ENCODE measurements at places on chromosomes 13 and 19.

GRCh38 chr19:15453906-15454860 is 4.4 kb upstream of the WIZ start:
- no peak for DNase-seq

GRCh38 chr13:36548129-36548528 is 115.8 kb downstream of the CCNA1 start:
- no peak for DNase-seq

- peak; percentile 76 for DNase-seq
Measured at GRCh38 chr19:54209811-54210494, 9.3 kb downstream of the RPS9 start.

DNA sequence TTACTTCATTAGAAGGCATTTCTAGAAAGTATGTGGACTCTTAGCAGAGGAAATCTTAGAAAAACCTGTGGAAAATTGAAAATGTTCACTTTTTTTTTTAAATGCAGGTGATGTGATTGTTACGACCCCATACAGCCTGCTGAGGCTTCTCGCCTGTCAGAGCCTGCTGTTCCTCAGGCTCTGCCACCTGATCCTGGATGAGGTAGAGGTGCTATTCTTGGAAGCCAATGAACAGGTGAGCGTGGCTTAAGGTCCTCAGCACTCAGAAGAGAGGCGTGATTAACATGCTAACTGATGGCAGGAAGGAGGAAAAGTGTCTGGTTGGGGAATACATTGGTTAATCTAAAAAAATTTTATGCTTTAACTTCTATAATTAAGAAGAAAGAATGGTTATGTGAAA is 71.4 kb downstream of the SLC7A9 start:
- DNase-seq, result no peak

GRCh38 chr19:1389033-1389940 is 5.6 kb downstream of the NDUFS7 start:
- no peak for DNase-seq

GRCh38 chr13:33236021-33236420 is 49.5 kb downstream of the STARD13 start:
- DNase-seq, result no peak

DNA sequence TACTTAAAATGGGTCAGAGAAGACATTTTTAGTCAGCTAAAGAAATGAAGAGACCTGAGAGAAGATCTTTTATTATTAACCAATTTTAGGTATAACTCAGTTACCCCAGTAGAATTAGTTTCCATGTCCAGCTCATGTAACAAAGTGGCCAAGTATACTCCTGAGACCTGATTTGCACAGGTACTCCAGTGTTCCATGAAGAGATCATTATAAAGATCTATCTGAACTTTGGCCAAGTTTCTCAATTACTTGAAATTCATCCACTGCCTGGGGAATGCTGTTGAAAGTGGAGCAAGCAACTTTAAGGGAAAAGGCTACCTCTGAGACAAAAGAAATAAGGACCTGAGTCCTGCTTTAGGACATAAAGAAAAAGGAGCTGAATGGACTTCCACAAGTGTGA is 47.0 kb downstream of the EDNRB start:
- DNase-seq, result no peak

GRCh38 chr13:114099191-114099590 is 33.2 kb downstream of the RASA3 start:
- DNase-seq, result peak; percentile 54

GRCh38 chr19:1649706-1650649 is 2.4 kb downstream of the TCF3 start:
- no peak for DNase-seq

- no peak for DNase-seq
Measured at GRCh38 chr13:72648513-72649065, 78.8 kb downstream of the MZT1 start.

DNA sequence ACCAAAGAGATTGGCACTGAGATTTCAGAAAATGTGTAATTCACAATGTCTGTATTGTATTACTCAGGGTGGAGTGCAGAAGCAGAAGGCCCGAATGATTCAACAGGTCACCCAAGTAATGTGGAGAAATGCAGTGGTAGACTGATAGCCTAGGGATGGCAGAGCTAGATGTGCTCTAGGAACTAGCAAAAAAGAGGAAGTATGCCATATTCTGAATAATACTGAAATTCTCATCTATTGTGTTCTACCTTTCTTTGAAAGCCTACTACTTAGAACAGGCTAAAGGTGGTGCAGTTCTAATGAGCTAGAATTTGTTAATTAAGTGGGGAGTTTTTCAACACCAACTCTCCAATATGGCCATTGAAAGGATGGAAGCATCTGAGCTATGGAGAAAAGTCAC is 1449.8 kb upstream of the MIR17HG start:
- no peak for DNase-seq

DNA sequence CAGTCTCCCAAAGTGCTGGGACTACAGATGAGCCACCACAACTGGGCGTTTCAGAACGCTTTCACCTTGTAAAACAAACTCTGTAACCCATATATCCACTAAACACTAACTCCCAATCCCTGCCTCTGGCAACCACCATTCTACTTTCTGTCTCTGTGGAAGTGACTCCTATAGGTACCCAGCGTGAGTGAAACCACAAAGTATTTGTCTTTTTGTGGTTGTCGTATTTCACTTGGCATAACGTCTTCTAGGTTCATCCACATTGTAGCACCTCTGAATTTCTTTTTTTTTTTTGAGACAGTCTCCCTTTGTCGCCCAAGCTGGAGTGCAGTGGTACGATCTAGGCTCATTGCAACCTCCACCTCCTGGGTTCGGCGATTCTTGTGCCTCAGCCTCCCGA is 44.8 kb downstream of the BRD4 start:
- no peak for DNase-seq

GRCh38 chr13:24619282-24619681 is 60.9 kb upstream of the ATP12A start:
- DNase-seq, result no peak

DNA sequence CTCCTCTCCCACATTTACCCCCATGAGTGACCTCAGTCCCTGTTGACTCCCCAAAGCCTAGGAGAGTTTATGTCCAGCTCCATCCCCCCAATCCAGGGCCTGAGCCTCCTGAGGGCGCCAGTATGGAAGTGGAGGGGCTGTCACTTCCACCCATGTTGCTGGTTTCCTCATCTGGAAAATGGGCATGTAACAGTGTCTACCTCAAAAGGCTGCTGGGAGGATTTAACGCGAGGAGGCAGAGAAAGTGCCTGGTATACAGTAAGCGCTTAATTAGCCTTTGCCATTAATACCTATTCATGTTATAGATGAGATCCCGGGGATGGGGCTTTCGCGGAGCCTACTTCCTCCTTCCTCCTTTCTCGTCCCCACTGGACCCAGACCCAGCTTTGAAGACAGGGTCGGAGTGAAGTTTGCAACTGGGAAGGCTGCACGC is 476 bp downstream of the TYK2 start:
- no peak for DNase-seq

DNA sequence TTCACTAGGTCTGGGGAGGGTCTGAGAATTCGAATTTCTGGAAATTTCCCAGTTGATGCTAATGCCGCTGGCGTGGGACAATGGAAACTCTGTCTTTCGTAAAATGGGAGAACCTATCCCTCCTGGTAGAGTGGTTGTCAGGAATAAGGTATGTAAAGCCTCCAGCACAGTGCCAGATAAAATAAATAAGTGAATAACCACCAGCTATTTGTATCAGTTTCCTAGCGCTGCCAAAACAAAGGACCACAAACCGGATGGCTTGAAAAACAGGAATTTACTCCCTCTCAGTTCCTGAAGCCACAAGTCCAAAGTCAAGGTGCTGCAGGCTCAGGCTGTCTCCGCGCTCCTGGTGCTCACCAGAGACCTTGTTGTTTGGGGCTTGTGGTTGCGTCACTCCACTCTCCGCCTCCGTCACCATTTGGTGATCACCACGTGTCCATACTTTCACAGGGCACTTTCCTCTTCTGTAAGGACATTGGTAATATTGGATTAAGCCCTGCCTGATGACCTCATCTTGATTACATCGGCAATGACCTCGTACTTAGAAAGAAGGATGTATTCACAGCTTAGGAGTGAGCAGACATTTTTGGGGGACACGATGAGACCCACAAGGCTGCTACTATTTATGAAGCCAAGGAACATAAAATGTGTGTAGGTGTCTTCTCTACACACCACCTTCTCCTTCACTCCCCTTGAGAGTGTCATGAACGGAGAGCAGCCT is 428.5 kb downstream of the IRS2 start:
- DNase-seq, result no peak

DNA sequence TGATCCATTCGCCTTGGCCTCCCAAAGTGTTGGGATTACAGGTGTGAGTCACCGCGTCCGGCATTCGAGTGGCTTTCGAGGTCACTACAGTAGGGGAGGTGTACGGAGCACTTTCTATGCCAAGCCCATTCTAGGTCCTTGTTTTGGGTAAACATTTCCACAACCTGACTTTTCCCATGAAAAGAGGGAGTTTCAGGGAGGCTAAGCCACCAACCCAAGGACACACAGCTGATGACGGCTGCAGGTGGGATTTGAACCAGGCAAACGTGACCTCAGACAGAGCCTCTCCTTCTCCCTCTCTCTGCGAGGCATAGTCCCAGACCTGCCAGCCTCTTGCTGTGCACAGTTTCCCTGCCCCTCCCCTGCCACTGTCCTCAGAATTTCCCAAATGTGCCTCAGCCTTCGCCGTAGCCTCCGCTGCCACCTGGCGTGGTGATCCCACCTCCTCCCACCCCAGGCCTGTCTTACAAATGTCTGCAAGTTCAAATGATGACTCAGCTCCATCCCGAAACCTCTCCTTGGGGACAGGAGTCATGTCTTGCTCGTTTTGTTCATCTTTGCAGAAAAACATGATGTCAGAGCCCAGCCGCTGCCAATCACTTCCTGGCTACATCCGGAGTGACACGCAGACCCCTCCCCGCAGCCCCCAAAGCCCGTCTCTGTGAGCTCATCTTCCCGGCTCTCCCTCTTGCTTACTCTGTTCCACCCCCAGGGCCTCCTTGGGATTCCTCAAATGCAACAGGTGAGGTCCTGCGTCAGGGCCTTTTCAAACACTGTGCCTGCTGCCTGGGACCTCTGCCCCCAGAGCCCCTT is 6.6 kb upstream of the GADD45B start:
- DNase-seq, result no peak

DNA sequence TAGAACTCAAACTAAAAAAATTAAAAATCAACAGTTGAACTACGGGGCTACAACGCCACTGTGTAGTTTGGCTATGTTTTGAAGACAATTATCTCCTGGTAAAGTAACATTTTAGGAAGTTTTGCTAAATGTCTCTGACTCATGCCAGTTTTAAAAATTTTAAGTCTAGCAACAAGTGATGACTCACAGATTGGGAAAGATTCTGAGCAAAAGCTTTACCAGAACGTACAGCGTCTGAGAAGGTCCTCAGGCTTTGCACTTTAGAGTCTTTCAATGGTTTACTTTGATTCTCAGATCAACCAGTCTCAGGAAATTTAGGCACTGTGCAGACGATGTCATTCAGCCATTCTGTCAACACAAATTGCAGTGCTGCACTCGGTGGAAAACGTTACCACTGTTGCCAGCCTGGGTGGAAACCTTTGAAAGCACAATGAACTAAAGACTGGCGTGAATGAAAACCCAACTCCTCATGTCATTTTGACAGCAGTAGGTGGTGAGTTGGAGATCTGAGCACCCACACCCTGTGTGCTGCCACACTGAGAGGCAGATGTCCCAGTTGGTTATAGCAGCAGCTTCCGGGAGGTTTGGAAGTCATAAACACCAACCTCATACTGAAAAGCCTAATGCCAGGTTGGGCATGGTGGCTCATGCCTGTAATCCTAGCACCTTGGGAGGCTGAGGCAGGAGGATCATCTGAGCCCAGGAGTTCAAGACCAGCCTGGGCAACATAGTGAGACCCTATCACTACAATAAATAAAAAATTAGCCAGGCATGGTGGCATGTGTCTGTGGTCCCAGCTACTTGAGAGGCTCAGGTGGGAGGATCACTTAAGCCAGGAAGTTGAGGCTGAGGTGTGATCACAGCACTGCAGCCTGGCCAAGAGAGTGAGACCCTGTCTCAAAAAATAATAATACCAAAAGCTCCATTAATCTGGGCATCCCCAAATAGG is 6.3 kb upstream of the WTIP start:
- no peak for DNase-seq

GRCh38 chr19:40529093-40529954 is 47.3 kb upstream of the SHKBP1 start:
- DNase-seq, result peak; percentile 43

GRCh38 chr19:38441657-38442348 is 8.3 kb downstream of the RYR1 start:
- no peak for DNase-seq

- DNase-seq, result no peak
Measured at GRCh38 chr19:57813919-57814504, 701 bp downstream of the ZNF552 start.

- DNase-seq, result no peak
Measured at GRCh38 chr19:47284324-47284899, 9.7 kb downstream of the INAFM1 start.

DNA sequence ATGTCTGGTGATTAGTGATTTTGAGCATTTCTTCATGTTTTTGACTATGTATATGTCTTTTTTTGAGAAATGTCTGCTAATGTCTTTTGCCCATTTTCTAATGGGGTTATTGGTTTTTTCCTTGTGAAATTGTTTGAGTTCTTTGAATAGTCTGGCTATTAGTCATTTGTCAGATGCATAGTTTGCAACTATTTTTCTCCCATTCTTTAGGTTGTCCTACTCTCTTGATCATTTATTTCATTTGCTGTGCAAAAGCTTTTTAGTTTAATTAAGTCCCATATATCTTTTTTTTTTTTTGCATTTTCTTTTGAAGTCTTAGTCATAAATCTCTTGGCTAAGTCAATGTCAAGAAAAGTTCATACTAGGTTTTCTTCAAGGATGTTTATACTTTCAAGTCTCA is 449.8 kb downstream of the DACH1 start:
- DNase-seq, result no peak

GRCh38 chr13:107234319-107235073 is 666.6 kb upstream of the ARGLU1 start:
- no peak for DNase-seq

DNA sequence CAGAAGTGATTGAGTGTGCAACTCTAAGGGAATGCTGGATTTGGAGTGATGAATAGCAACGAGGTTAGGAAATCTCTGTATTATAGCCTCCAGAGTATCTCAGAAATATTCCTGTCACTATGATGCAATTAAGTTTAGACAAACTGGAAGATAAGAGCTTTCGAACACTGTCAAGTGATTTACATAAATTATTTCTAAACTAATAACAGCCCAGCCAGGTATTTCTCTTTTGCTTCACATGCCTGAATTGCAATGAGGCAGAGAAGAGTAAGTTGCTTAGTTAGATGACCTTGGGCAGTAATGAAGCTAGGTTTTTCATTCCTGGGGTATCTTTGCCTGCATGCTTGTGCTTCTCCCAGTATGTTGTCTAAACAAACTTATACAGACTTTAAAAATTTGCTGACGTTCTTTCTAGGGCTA is 134.5 kb downstream of the LMO7 start:
- no peak for DNase-seq

DNA sequence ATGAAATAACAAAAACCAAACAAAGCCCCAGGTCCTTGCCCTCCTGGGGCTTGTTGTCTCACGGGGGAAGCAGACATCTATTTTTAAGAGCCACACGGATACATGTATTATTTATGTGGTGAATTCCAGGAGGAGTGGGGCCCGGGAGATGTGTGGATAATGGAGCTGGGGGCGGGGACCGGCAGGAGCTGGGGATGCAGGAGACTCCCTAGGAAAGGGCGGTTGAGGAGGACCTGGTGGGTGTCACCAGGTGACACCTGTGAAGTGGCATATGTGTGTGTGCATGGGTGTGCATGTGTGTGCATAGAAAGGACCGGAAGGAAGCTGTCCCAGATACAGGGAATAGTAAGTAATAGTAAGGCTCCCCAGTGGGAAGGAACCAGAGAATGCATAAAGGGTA is 148.9 kb downstream of the URI1 start:
- DNase-seq, result no peak

Measured in urinary bladder (tissue), 4 donors.